ENCODE measurements at places on chromosomes 7 and 10.

GRCh38 chr10:74575191-74575720, 251.1 kb upstream of the KAT6B start:
- no peak for DNase-seq

- no peak for DNase-seq
Measured at GRCh38 chr7:138029941-138030340, 28.1 kb upstream of the CREB3L2 start.

- DNase-seq = no peak
Measured at GRCh38 chr7:4849390-4849789, 12.4 kb downstream of the PAPOLB start.

- peak; percentile 64 for DNase-seq
Measured at GRCh38 chr7:157010588-157011332, at the start of gene MNX1. Gene MNX1, minus strand, starts transcription at chr7:157010663. Its CDS starts 313 bp downstream, at chr7:157010350.

DNA sequence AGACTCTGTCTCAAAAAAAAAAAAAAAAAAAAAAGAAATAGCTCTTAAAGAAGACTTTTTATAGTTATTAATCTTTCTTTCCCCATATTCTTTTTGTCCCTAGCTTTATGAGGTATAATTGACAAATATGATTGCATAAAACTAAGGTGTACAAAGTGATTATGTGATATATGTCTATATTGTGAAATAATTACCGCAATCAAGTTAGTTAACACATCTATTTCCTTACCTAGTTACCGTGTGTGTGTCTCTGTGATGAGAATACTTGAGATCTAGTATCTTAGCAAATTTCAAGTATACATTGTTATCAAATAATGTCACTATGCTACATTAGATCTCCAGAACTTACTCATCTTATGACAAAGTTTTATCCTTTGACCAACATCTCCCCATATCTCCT, 30.7 kb upstream of the UBN2 start:
- no peak for DNase-seq

DNA sequence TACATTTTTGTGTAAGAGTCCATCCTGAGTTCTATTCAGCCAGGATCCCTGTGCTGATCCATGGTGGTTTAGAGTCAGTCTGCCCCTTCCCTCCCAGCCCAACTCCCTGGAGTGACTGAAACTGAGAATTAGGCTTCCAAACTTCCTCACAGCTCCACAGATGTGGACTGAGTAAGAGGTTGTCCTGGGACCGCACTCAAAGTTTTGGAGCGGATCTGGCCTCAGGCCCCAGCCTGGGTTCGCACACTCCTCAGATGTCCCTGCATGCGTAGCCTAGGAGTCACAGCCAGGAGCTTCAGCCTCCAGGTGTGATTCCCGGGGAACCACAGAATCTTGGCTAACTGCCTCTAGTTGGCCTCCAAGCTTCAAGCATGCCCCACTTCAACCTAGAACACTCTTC, 218.1 kb downstream of the C7orf25 start:
- no peak for DNase-seq

GRCh38 chr7:128838981-128839731, 8.9 kb downstream of the FLNC start:
- no peak for DNase-seq

GRCh38 chr7:47202146-47202783, 379.6 kb downstream of the TNS3 start:
- no peak for DNase-seq

GRCh38 chr10:128123846-128124245, 2.4 kb downstream of the MKI67 start:
- DNase-seq = no peak

DNA sequence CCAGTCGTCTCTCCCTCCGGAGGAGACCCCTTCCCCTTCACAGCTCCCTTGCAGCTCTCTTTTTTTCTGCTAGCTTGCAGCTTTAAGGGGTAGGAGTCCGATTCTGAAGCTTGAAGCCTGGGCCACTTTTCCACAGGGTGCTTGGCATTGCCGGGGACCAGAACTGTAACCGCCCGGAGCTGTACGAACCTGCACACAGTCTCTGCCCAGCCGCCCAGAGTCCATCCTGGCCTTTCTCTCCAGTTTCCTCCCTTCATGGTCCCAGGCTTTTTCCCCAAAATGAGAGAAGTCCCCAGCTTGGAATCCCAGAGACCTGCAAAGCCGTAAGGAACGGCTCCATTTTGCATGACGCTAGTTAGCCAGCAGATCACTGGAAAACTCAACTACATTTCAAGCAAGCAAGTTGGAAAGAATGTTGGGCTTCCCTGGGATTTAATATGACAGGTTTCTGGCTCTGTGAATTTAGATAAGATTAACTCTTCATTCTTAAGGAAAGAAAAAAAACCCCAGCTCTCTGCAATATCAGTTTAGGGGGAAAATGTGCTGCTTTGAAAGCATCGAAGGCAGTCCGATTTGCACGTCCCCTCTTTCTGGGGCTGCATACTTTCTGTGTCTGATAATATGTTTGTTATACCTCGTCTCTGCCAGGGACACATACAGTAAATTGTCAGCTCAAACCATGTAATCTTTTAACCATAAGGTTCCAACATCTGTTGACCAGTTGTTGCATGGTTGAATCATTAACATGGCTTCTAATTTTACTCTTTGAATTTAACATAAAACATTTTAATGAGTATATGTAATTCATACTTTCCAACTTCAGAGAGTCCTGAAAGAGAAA, 190.0 kb upstream of the LYZL2 start:
- DNase-seq = no peak

- no peak for DNase-seq
Measured at GRCh38 chr7:104946338-104946737, 67.7 kb upstream of the KMT2E start.

GRCh38 chr7:132150711-132151110, 425.6 kb downstream of the PLXNA4 start:
- DNase-seq = no peak

DNA sequence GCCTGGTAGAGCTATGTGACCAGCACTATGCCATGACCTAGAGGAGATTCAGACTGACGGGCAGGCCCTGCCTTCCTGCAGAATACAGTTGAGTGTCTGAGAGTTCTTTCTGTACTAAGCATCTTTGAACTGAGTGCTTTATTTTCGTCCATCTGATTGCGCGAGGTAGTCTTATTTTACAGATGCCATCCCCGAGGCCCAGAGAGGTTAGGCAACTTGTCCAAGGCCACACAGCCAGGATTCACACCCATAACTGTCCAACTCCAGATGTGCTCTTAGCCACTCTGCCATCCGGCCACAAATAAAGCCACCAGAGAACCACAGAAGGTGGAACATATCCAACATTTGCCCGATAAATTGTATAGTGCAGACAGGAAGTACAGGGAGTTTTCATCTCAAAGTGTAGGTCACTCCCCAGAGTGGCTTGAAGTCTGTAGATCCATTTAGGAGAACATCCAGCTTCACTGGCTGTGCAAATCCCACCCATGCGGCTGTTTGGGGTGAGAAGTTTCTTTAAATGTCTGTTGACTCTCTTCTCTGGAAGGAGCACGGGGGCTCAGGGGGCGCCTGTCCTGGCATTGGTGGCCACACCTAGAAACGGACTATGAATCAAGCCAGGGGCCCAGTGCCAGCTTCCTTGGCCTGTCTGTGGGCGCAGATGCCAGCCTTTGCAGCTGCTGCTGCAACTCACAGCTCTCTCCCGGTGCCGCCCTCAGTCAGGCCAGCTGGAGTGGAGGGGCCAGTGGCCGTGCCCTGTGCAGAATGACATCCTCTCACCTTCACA, 11.1 kb downstream of the CHST3 start:
- DNase-seq = no peak

DNA sequence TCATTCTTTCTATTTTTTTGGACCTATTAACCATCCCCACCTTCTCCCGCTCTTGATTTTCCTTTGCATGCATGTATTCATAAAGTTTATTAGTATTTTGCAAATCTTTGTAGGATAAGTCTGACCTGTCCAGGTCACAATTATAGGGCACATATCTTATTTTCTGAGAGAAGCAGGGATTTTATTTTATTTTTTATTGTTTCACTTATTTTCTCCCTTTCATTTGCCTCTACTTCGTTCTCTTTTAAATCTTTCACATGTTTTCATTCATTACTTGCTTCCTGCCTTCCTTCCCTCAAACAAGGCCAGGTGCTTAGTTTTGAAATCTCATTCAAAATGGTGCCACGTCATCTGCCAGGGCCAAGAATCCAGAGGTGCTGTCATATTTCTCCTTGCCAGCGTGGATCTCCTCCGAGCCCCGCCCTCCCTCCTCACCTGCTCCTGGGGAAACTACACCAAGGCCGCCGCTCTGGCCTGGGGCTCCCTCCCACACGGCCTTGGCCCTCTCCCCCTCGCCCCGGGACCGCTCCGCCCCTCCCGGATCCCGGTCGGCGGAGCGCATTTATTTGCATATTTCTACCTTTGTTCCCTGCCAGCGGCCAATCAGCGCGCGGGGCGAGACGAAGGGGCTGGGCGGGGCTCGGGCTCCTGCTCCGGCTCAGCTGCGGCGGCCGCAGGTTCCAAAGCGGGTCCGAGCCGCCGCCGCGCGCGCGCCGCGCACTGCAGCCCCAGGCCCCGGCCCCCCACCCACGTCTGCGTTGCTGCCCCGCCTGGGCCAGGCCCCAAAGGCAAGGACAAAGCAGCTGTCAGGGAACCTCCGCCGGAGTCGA, at the start of gene TSPAN13:
TSS of gene TSPAN13 (plus strand) at position 654 of the 830 bp plus-strand sequence. CDS start 213 bp downstream, outside the sequence.
- DNase-seq = peak; percentile 76

- DNase-seq = no peak
Measured at GRCh38 chr7:22786290-22786932, 36.2 kb downstream of the TOMM7 start.

DNA sequence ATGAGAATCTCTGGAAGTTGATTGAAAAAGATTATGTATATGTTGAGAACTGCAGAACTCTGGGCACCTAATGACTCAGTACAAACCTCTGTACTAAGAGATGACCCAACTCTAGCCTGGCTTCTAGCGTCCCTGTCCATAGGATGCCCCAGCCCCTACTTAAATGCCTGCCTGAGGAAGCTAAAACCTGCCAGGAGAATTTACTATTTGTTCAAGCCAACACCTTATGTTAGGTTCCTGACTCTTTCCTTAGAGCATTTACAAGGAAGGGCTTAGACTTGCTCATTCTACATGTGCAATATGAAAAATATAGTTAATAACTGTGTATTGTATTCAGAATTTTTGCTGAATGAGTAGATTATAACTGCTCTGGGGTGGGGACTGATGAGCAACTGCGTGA, 37.5 kb upstream of the AOAH start:
- no peak for DNase-seq

- DNase-seq = no peak
Measured at GRCh38 chr10:19169041-19169440, 120.4 kb downstream of the MALRD1 start.

GRCh38 chr7:27910326-27910725, 170.4 kb downstream of the TAX1BP1 start:
- no peak for DNase-seq

DNA sequence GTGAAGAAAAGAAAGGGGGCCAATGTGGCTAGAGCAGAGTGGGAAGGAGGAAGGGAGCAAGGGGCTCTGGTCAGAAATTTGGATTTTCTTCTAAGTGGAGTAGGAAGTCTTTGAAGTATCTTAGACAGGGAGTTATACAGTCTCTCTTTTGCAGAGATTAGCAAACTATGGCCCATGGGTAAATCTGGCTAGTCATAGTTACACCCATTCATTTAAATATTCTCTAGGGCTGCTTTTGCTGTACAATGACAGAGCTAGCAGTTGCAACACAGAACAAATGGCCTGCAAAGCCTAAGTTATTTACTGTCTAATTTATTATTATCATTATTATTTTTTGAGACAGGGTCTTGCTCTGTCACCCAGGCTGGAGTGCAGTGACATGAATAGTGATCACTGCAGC, 10.5 kb upstream of the LAMB4 start:
- no peak for DNase-seq

DNA sequence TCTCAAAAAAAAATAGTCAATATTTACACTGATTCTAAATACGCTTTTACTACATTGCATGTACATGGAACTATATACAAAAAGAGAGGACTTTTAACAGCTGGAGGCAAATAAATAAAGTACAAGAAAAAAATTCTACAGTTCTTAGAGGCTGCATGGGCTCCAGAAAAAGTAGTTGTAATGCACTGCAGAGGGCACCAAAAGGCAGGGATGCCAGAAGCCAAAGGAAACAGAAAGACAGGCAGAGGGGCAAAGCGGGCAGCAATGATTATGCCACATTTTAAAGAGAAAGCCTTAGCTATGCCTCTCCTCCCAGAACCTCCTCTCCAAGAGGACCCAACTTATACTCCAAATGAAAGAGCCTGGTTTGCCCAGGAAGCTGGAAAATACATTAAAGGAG, 11.6 kb upstream of the ADCK2 start:
- no peak for DNase-seq

DNA sequence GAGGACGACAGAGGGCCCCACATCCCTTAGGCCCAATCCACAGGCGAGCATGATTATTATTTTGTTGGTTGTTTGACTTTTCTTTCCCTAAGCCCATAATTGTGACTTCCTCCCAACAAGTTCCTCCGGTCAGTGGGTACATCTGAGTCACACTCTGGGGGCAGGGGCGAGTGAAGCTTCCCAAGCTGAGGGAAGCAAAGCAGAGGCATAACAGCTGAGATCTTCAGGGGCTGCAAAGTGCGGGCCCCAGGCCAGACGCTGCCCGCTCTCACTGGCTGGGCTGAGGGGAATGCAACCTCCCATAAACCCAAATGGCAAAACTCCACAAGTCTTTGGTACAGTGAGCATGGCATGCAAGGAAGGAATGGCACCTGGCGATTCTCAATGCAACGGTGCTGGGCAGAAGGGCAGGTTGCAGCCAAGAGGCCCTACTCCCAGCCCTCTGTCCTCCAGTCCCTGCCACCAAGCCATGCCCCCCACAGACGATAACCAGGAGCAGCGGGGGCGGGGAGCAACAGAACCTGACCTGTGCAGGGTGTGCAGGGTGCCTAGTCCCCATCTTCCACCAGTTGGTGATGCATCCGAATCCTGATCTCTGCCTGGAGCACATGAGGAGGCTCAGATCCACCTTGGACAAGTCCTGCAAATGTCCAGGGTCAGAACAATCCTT, 25.3 kb downstream of the TNS3 start:
- no peak for DNase-seq

DNA sequence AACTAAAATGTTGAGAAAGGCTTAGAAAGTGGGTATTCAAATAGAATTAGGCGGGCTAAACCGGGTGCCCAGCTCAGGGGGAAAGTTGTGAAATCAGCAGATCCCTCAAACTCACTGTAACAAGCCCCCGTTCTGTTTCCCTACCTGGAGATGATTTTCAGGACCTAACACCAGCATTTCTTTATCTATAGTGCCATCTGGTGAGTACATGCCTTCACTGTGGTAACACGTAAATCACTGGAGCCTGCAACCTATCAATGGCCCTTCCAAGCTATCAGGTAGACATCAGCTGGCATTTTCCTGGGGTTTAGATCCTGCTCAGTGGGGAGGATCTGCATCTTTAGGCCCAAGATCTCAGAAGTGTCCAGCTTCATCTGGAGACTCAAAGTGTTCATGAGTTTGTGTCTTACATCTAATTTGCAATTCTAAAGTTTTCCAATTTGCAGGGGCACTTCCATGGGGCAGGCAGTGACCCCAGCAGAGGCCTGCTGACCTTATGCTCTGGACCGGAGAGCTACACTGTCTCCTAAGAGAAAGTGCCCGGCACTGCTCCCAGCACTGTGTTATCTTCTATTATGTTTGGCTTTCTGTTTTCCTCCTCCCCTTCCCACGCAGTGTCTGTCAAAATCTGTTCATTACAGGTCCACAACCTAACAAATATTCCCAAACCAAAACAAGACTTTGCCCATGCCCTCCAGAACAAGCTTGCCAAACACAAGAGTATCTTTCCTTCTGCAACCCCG, 132.5 kb downstream of the LSM5 start:
- DNase-seq = no peak

Measured in activated CD8-positive, alpha-beta memory T cell treated with anti-CD3 and anti-CD28 coated beads for 24 hours (primary cell).